ENCODE measurements at places on chromosomes 1 and 21.

DNA sequence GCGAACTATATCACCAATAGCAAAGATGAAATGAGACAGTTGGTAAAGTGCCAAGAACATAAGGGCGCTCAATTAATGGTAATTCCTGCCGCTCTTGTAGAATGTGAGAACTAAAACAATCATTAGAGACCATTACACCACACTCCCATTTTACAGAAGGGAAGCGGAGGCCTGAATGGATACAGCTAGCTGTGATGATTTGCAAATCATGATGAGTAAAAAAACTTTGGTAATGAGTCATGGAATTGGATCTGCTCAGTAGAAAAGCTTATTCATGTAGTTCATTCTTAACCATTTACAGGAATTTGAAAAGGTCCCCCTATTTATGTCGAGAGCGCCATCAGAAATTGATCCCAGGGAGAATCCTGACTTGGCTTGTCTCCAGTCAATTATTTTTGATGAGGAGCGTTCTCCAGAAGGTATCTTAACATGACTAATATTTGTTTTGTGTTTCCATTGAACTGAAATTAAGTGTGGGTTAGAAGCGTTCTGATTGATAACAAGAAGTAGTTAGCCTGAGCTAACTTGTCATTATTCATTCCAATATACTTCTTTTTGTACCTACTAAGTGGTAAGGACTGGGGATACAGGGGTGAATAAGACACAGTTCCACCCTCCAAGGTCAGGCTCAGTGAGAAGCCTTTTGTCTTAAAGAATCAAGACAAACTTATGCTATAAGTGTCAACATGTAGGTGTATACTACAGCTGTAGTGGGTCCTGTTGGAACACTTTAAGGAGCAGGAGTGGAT, 812 bp downstream of the TTC4 start:
- peak; percentile 59 for DNase-seq

- DNase-seq, result no peak
Measured at GRCh38 chr1:12741946-12742345, 4.1 kb upstream of the CFAP107 start.

DNA sequence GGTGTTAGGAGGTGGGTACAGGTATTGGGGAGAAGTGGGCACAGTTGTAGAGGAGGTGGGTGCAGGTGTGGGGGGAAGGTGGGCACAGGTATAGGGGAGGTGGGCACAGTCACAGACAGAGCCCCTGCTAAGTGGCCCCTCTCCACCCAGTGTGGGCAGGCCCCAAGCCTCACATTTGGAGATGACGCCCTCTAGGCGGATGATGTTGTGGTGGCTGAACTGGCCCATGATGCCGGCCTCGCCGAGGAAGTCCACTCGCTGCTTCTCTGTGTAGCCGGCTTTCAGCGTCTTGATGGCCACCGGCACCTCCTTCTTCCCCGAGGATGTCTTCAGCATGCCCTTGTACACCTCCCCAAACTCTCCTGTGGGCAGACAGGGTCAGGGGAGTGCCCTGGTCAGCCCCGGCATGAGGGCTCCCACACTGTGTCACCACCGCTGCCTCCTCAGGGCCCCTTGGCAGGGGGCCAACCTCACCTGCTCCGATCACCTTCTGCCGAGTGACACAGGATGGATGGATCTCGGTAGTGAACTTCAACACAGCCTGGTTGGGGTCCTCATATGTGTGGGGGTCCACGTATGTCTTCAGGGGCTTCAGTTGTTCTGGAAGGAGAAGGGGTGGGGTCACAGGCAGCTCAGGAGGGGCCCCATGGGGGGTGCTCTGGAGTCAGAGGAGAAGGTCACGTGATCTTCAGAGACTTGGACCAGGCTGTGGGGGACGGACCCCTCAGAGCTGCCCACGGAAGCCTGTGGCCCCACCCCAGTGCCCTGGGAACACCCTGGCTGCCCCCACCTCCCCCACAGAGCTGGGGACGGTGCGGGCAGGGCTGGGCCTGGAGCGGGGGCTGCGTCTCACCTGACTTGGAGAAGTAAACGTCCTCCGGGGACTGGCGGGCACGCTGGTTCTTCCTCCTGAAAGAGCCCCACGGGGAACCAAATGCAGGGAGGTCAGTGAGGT, 22.6 kb downstream of the EPHA2 start:
- DNase-seq, result no peak

DNA sequence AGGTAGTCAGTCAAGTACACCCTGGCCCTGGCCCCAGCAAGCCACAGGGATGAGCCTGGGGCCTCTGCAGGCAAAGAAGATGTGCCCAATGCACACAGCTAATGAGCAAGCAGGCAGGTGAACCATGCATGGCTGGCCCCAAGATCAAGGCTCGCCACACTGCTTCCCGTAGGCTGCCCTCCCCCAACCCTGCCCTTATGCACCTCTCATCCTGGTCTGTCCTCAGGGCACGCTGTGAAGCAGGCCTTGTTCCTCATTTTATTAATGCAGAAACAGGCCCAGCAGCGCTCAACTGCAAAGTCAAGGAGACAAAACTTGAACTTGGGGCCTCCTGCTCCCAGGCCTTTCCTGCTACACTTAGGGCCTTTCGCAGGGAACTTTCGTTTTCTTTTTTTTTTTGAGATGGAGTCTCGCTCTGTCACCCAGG, 35.6 kb upstream of the ID3 start:
- peak; percentile 18 for DNase-seq

DNA sequence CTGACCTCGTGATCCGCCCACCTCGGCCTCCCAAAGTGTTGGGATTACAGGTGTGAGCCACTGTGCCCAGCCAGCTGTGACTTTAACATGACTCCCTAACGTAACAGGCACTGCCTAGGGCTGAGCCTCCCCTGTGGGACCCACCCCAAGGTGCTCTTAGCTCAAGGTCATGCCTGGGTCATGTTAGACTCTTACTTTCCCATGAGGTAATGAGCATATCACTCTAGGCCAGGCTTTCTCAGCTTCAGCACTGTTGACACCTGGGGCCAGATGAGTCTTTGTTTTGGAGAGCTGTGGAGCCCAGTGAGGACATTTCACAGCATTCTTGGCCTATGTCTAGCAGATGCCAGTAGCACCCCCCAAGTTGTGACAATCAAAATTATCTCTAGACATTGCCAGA, 4.5 kb downstream of the NECAP2 start:
- no peak for DNase-seq

DNA sequence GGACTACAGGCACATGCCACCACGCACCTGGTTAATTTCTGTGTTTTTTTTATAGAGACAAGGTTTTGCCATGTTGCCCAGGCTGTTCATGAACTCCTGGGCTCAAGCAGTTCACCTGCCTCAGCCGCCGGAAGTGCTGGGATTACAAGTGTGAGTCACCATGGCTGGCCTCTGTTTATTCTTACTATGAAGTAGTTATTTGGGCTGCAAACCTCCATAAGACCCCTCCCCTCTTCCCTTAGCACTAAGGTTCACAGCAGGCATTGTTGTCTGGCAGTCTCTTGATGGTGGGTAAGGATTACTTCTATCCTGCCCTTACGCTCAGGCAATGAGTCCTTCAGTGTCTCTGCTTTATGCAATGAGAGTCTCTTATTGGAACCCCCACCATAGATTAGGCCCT, 51.8 kb downstream of the ANGPTL1 start:
- no peak for DNase-seq

DNA sequence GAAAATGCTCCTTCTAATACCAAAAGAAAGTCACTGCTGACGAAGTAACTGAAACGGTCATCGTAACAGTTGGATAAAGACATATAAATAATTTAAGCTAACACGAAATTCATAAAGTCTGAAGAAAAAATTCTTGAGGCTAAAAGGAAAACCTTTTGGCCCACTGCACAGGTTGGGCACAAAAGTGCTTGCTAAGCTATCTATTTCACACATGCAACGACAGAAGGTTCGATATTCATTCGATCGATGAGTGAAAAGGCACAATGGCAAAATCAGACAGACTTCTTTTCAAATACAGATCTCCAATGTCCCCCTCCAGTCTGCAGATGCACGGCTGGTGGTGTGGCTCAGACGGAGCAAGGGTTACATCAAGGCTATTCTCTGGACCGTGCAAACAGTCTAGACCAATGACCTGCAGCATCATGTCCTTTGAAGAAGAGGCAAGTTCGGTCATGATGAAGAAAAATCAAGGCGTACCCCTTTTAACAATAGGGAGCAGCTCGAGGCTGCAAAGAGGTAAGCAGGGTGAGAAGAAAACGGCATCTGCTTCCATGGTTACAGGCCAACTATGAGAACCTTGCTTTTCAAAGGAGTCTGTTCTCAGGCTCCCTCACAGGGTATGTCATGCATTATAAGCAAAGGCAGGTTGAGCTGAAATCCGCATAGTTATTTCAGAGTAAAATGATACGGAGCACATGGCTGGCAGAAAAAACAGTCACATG, 579.6 kb downstream of the USP25 start:
- DNase-seq, result no peak

DNA sequence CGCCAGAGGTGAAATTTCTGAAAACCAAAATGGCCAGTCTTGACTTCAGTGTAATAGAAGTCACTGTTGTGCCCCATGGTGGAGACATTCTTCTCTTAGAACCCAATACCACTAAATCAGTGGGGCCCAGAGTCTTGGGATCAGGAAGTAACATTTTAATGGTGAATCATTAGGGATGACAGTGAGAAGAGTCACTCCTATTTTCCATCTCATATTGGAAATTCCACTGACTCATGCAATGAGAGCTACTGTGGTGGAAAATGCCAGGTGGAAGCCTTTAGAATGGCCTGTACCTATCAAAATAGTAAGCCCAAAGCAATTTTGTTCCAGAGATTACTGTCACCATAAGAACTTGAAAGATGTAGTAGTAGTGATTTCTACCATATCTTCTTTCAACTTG, 20.6 kb upstream of the PPM1J start:
- DNase-seq, result peak; percentile 87

DNA sequence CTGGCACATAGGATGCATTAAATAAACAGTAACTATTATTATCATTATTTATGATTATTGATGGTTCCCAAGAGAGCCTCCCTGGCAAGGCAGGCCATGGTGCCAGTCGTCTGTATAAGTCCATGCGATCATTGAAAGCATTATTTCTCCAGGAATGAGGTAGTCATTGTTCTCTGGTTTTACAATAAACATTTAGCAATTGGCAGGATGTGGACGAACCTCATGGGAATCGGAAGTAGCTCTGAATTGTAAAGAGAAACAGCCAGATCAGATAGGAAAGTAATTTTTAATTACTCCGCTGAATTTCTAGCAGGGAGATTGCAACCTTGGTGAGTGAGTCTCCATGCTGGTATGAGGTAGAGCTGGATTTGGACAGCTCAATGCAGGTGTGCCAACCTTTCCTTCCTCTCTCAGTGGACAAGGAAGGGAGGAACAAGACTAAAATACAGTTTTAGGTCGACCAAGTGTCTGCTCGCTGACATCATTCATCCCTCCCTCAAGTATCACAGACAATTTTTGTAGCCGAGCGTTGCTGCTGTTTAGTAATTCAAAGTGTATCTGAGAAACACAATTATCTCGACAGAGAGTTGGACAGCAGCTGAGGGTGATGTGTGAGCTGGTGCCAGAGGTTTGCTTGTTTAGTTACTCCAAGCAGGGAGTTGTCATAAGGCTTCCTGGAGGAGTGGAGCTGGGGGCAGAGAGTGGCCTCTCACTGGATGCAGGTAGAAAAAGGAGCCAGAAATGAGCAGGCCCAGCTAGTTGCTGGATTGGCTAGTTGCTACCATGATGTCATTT, 250.8 kb downstream of the KCNJ6 start:
- DNase-seq, result no peak

GRCh38 chr21:28132713-28133112, 860.0 kb downstream of the LTN1 start:
- no peak for DNase-seq

DNA sequence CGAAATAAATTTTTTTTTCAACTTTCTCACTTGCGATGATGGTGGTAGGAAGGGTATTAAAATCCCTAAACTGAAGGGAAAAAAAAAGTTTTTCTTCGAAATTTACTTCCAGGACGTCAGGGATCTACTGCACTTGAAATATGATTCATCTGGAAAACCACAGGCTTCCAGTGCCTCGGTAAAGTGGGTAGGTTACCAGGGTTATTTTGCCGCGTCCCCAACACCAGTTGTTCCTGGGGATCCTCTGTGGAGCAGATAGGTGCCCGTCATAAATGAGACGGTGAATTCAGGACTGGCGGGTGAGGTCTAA, 773 bp downstream of the RABIF start:
- peak; percentile 40 for DNase-seq

GRCh38 chr1:12087797-12088314, 24.8 kb downstream of the TNFRSF8 start:
- peak; percentile 93 for DNase-seq

GRCh38 chr1:98813738-98814309, 152.3 kb downstream of the SNX7 start:
- no peak for DNase-seq

DNA sequence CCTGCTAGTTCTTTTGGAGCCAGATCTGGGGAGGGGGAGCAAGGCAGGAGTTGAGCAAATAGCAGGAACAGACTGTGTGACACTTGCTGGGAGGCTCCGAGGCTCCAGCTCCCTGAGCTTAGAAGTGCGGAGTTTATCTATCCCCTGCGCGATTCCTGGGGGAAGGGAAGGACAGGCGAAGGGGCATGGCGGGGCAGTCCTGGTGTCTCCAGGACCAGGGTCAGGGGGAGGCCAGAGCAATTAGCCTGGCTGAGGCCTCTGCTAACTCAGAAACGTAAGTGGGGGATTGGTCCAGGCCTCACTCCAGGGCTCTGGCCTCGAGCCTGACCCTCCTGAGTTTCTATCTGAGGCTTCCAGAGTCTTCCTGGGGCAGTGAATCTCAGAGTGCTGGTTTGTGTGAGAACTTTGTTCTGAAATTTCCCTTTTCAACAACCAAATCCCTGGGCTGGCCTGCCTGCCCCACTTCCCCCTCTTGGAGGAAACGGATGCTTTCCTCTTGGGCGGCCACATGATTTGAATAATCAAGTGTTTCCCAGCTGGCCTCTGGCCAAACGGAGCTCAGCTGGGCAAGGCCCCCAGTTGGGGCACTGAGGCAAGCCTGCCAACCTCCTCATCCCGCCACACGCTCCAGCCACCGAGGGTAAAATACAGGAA, 15.6 kb downstream of the ALPL start:
- peak; percentile 54 for DNase-seq

- no peak for DNase-seq
Measured at GRCh38 chr1:76463278-76463677, 388.7 kb downstream of the ST6GALNAC3 start.

DNA sequence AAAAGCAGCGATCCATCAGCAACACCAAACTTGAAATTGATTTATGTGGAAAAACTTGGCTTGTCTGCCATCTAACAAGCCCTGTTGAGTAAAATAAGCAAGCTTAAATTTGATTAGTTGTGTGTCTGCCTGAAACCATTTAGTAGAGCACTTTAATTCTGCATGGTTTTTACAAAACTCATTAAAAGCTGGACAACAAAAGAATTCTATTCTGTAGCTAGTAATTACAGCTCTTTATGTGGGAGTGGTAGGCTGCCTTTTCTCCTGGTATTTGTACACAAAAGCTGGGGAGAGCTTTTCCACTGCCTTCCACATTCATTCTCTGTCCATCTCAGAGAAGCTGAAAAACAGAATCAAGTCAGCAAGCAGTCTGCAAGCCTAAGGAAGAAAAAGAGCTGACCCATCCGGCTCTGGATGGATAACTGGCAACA, 1.7 kb downstream of the ETS2 start:
- DNase-seq, result peak; percentile 33
